ENCODE measurements at places on chromosomes 5 and 9.

DNA sequence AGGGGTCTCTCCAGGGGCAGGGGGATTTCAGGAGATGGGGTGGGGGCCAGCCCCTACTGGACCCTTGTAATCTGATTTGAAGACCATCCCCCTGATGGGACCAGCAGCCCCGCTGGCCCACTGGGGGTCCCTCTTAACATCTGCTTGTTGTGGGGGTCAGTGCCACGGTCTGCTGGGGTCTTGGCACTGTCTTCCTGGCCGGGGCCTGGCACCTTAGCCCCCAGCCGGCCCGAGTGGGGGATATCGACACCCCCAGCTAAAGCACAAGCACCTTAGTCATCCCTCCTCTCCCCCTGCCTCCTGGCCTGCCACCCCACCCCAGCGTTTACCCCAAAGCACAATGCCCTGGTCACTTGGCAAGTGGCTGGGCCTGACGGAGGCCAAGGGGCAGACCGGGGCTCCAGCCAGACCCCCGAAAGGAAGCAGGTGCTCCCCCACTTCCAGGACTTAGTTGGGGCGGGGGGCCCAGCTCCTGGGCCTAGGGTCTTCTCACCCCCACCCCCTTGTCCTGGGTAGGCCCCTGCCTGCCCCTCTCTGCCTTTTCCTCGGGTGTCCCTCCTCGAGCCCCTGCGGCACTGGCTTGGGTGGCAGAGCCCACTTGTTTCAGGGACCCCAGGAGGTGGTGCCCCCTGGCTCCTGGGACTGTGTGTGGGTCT, 1.4 kb upstream of the NFX1 start:
- DNase-seq: no peak

DNA sequence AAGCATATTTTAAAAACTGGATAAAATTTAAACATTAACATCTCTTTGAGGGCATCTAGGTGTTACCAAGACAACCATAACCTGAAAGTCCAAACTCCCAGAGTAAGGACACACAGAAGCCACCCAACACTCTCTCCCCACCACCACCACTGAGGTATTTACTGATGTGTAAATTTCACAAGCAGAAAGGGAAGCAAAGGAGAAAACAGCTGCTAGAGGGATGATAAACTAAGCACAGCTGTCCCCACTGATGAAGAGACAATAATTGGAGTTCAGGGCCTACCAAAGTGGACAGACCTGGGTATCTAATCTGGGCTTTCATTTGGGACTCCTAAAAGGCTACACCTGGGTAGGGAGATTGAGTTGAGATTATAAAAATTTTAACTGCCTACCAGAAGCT, 63.6 kb downstream of the FRMD3 start:
- DNase-seq: no peak

- DNase-seq: no peak
Measured at GRCh38 chr9:14542071-14542470, 151.2 kb downstream of the ZDHHC21 start.

- peak; percentile 70 for DNase-seq
Measured at GRCh38 chr5:64210866-64211265, 45.2 kb downstream of the RNF180 start.

- DNase-seq: no peak
Measured at GRCh38 chr9:10700291-10700690, 87.5 kb upstream of the PTPRD start.

DNA sequence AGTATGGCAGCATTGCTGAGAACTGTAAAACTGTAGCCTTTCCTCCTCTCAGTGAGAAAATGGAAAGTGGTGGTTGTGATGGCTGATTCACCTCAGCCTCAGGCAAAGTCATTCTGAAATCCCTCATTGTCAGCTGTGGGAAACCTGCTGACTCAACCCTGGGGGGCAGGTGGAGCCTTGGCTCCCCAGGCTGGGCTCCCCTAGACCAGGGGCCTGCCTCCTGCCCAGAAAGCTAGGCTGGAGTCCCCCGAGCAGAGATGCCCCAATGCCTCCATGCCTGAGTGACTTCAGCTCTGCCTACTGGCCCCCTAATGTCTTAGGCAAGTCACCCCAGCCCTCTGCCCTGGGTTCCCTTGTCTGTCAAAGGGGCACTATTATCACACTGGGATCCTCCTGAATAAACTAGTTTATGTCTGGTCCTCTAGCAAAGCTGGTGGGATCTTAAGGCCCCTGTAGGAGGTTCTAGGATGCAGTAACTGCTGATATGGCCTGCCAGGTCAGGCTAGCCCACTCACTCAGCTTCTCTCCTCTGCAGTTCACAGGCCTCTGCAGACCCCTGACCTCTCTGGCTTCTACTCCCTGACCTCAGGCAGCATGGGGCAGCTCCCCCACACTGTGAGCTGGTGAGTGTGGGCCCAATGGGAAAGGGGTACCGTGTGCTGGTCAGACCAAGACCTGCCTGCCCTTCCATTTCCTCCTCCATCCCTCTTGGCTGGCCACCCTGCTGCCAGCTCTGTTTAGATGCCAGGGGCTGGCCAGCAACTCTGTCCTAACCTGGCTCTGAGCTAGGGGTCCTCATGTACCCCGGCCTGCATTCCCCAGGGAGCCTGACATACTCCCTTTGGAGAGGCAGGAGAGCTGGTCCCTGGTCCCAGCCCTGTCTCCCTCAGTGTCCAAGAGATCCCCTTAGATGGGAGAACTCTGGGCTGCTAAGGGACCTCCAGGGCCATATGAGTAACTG, 24.2 kb downstream of the TCF7 start:
- DNase-seq: peak; percentile 48

DNA sequence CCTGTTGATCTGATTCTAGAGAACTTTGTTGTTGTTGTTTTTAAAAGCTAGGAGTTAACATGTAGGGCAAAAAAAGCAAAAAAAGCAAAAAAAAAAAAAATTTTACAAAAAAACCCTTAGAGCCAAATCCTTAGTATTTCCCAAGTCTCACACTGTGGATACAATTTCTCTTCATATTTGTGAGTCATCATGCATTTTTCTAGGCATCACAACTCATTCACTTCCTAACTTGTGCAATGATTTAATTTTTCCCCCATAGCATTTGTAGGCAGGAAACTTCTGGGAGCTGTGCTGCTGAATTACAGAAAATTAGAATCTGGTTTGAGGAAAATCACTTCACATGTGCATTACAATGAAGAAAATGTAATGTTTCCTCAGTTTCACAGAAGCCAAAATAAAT, 91.9 kb downstream of the MARCHF3 start:
- DNase-seq: peak; percentile 84

DNA sequence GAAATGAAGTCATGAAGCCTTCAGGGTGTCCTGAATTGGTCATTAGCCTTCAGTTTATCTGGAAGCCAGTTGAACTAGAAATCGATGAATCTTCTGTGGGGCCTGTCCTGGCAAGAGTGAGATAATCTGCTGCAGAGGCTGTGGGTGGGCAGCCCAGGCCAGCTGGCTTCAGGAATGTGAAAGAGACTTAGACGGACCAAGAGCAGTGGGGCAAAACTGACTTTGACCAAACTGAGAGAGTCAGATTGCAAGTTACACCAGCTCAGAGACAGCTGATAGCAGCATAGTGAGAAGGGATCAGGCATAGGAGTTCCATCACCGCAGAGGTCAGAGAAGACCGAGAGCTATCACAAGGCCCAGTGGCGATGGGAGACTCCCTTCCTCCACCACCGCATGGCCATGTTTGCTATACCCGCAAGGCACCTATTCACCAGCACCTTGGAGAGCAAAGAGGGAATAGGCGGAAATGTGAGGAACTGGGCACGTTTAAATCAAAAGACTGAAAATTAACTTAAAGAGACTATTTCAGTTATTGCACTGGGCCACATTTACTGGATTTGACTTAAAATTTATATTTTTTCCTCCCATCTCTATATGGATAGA, 50.0 kb upstream of the GLIS3 start:
- no peak for DNase-seq

GRCh38 chr5:177194268-177194667, 60.7 kb downstream of the NSD1 start:
- peak; percentile 63 for DNase-seq

DNA sequence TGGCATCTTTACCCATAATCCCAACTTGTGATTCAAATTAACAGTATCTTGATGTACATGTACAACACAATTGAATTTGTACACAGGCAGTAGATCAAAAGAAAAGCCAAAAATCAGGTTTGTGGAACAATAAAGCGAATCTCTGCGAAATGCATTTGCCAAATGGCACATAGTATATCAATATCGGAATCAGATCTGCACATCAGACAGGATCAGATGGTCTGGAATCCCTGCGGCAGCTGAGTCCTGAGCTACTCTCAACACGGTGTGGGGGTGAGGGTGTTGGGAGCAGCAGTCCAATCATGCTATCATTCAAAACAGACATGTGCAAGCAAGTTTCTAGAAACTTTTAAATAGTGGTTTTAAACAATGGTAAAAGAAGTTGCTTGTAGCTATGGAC, 358.3 kb downstream of the SEMA5A start:
- DNase-seq: no peak

DNA sequence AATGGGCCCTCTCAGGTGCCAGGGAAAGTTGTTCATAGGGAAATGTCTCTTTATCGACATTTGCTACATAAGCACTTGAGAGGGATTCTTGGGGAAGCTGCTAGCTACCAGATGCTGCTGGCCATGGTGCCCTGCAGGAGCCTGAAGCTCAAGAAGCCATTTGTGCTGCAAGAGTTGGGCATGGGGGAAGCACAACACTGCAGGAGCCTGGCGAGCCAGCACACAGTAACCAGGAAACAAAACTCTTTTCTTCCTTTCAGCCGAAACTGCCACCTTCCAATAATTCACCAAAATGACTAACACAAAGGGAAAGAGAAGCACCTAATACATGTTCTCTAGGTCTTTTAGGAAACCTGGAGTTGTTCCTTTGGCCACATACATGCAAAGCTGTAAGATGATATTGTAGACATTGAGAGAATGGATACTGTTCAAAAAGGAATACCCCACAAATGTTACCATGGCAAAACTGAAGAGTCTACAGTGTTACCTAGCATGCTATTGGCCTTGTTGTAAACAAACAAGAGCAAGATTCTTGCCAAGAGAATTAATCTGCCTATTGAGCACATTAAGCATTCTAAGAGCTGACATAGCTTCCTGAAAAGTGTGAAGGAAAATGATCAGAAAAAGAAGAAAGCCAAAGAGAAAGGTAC, 26.1 kb upstream of the LARP1 start:
- DNase-seq: no peak

GRCh38 chr5:168714046-168714445, 134.9 kb upstream of the PANK3 start:
- DNase-seq: no peak

DNA sequence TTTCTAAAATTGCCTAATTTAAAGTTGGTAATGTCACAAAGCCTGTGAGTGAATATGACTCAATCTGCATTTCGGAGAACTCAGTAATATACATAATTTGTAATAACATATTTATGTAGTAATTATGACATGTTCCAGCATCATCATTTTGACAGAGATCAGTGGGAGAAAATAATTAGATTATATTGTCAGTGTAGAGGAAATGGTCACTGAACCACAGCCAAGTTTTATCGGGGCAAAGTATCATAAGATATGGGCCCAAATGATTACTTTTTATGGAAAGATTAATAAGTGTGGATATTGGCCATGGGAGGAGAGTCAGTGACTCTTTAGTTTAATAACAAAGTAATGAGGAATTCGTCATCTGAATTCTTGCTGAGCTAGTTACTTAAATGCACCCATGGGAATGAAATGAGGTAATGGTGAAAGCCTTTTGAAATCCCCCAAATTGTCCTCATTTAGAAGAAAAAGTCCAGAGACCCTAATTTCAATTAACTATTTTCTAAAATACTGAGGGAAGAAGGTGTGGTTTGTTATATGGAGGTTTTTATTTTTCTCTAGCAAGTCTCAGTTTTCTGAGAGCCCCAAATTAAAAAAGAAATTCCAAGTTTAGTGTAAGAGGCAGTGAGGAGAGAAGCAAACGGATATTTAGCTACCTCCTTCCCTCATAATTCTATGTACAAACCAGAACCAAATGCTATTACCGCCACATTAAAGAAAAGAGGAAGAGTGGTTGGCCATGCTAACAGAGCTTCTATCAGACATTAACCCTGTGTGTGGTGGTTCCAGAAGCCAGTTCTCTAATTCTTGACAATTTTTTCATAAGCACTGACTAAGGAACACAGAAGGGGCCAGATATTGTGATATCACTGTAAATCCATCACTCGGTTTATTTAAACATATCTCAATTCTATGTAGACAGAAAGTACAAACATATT, 37.7 kb upstream of the MRPS30 start:
- no peak for DNase-seq

GRCh38 chr5:66904189-66904588, 292.4 kb downstream of the CD180 start:
- DNase-seq: no peak

- no peak for DNase-seq
Measured at GRCh38 chr5:63602971-63603370, 359.3 kb downstream of the HTR1A start.

- no peak for DNase-seq
Measured at GRCh38 chr5:169667896-169668674, 31.0 kb downstream of the DOCK2 start.

GRCh38 chr9:95429096-95429495, 87.7 kb downstream of the PTCH1 start:
- DNase-seq: no peak

DNA sequence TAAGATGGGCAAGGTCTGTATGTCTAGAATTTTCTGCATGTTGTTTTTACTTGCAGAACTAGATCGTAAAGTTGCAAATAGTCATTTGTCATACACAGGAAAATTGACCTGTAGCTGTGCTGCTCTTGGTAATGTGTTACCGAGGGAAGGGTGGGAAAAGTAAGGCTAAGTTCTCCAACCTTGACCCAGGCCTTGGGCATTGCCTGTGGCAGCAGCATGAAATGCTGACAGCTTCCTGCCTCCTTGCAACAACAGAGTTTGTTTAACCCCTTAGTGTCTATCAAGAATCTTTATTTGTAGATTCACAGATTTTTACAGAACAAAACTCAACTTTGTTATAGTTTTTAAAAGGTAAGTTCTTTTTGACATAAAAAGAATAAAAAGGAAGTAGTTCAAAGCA, 48.3 kb downstream of the ERCC6L2 start:
- no peak for DNase-seq

DNA sequence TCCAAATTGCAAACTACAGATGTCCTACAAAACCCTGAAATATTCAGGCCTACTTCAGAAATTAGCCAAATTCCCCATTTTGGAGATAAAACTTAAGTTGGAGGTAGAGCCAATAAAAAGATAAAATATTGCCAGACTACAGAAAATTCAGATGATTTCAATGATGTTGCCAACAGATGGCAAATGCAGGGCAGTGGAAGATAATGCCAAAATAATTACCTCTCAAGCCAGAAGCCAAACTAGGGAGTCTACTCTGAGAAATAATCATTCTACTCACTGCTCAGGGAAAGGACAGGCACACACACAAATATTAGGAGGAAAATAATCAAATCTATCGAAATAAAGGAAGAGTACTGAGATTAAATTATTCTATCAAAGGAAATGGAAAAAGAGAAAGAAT, 347.5 kb upstream of the CCNG1 start:
- DNase-seq: no peak

- no peak for DNase-seq
Measured at GRCh38 chr5:88813244-88813643, 69.7 kb downstream of the MEF2C start.

- no peak for DNase-seq
Measured at GRCh38 chr5:32949286-32949970, 238.3 kb downstream of the NPR3 start.

Measured in GM03348 (cell line).